Activated T-cell treated with anti-CD3 and anti-CD28 coated beads for 4 hours (primary cell): ENCODE measurements at places on chromosomes 1 and 21.

- no peak for DNase-seq
Observed at GRCh38 chr1:117611121-117611601, 5.3 kb downstream of the TENT5C start.

DNA sequence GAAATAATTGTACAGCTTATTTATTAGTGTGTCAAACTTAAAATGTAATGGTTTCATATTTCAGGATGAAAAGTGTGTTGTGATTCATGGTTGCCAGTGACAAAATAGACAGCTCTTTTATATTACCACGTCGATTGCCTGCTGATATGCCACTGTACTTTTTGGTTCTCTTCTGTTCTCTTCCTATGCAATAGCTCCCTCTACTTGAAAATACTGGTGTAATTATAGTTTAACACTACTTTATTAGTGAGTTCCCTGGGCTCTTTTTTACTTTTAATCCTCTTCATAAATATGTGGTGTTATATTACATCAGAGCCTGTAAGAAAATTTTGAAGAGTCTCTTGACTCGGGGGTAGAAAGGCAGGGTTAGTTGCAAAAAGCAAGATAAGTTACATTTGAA is 111.3 kb downstream of the PATJ start:
- DNase-seq: no peak

DNA sequence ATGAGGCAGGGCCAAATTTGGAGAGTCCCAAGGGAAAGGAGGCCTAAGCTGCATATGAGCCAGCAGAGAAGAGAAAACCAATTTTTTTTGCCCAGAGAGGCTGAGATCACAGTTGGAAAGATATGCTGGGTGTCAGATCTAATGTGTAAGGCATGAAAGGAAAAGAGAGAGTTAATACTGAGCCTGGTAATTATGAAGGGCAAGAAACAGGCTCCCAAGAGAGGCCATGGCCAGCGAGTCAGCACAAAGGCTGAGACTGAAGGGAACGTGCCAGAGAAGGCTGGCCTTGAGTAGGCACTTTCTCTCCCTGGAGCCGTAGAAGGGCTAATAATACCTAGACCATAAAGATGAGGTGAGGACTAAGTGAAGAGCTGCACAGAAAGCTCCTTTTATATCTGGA is 31.8 kb upstream of the BEND5 start:
- DNase-seq: no peak

DNA sequence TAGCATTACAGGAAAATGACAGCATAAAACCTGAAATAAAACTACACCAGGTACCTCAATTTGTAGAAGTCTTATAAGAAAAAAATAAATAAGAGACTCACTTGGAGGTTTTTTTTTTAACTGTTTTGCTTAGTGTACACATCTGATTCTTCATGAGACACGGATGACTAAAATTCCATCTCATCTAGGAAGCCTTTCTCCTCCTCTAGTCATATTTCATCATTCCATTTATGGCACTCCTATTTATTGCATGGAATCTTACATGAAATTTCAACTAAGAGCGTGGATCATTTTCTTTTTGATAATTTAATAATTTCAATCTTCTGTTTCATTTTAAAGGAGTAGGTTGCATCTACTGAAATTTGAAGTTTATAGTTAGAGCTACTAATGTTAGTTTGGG is 1.6 kb upstream of the PTGS2 start:
- DNase-seq: no peak

GRCh38 chr1:39872698-39873097 is 10.6 kb downstream of the TRIT1 start:
- DNase-seq: no peak

DNA sequence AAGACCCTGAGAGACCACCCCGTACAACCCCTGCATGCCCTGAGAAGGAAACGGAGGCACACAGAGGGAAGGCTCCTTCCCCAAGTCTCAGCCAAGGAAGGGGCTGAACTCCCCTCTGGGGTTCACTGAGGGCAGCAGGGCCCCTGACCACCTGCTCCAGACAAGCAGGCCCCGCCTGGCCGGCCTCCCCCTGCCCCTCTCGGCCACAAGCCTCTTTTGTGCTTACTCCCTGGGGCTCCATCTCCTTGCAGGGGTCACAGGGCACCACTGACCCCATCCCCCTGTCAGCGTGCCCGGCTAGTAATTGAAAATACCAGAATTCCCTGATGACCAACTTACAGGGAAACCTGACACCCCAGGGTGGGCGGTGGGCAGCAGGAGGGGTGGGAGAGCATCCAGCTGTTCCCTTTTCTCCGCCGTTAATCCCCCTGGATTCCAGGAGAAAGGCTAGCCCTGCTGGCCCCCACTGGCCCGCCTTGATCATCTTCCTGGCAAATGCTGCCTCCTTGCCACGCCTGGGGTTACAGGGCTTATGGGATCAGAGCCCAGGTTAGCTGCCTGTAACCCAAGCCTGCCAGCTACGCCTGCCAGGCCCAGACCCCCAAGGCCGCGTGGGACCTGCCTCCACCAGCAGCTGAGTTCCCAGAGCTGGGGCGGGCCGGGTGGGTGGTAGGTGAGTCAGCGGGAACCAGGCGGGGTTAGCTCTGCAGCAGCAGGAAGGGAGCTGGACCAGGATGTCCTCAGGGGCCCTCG is 96.1 kb downstream of the LACTBL1 start:
- no peak for DNase-seq
